ENCODE measurements at places on chromosomes 13 and 19. TPM values are rescaled to one million over a fixed set of nuclear protein-coding genes. Genes with fewer than 3 reads are reported as not detected.
A peak's percentile ranks its signal among the peaks of the same experiment; 100 is the strongest.

NLRP11 gene
- 0.14 TPM for total RNA-seq

ZNF709 gene
- 1.6 TPM for total RNA-seq

SLITRK5 gene
- not detected for total RNA-seq

NECTIN2 gene
- total RNA-seq = 0.36 TPM

DNA sequence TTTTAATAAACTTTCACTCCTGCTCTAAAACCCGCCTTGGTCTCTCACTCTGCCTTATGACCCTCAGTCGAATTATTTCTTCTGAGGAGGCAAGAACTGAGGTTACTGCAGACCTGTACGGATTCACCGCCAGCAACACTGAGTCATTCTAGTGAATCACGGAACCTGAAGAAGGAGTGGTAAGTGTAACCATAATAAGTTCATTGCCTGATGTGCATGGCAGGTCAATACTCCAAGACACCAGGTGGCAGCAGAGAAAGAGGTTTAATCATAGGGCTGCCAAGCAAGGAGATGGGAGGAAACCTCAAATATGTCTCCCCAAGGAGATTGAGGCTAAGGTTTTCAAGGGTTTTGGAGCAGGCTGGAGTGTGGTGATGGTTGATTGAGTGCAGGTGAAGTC, 204.3 kb upstream of the IPO5 start:
- no peaks in the 10 kb centered on the region for H3K36me3 ChIP-seq
- H3K27ac ChIP-seq = no peak overlapping the region
- no peak overlapping the region for H3K4me3 ChIP-seq
- DNase-seq = peak; percentile 3

- peak overlapping the region; percentile 82 for H3K27ac ChIP-seq
- H3K27me3 ChIP-seq = no peaks in the 10 kb centered on the region
- H3K4me1 ChIP-seq = peaks cover 82% of the 10 kb centered on the region
- DNase-seq = no peak
- H3K4me3 ChIP-seq = no peak overlapping the region
Observed at GRCh38 chr13:41919031-41919740, 41.7 kb downstream of the VWA8 start.

DNA sequence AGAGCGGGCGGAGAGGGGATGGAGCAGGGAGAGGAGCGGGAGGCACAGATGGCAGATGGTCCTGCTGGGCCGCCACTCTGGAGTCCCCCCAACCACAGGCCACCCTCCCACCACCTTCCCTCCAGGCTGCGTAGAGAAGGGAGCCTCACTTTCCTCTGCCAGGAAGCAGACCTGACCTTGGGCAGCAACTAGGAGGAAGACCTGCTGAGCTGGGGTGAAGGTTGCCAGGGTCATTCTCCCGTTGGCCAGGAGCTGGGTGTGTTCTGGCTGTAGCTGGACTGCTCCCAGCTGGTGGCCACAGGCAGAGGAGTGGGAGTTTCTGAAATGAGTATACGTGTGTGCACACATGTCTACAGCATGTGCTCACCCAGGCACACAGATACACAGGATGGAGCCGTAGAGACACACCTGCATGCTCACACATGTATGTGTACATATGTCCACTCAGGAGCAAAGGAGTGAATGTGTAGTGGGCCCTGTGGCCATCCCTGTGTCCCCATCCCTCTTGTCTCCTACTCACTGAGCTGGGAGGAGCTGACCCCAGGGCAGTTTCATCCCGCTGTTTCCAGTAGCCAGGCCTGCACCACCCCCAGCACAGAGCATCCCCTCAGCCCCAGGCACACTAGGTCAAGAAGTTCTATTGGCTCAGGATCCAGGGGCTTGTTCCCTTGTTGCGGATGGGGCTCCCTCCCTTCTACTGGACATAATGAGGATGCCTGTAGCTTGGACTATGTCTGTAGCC, 53.0 kb downstream of the CHST8 start:
- no peaks in the 10 kb centered on the region for H3K27me3 ChIP-seq
- no peak for DNase-seq
- H3K4me3 ChIP-seq = no peak overlapping the region
- no peak overlapping the region for H3K27ac ChIP-seq

ODAD3 gene
- total RNA-seq = 0.47 TPM

- no peaks in the 10 kb centered on the region for H3K36me3 ChIP-seq
- H3K4me3 ChIP-seq = no peak overlapping the region
- H3K4me1 ChIP-seq = peaks cover 14% of the 10 kb centered on the region
- H3K27me3 ChIP-seq = peaks cover 3% of the 10 kb centered on the region
Observed at GRCh38 chr13:30440910-30441703, 18.8 kb downstream of the UBE2L5 start.

DNA sequence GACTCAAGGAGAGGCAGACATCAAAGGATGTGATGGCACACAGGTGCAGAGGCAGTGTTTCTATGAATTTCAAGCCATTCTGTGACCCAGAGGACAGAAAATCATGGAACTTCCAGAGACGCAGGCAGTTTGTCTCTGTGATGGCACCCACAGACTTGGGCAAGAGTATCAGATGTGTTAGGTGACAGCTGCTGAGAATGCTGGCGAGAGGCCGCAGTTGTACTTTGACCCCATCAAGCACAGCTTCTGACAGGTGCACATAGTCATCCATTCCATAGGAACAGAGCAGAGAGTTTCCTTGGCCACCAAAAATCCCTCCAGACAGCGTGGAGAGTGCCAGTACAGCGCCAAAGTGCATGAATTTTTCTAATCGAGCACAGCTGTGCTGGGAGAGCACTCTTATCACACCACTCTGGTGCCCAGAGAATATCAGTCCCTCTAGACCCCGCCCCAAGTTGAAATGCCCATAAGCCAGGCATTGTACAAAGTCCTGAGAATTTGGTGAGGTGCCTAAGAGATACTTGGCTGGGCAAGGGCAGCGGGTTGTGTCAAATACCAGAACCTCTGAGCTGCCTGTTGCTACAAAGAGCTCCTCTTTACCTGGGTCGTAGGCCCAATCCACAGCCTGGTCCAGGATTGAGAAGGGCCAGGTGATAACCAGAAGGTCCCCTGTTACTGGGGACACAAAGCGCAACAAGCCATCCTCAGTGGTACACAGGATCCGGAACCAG, 12.4 kb downstream of the WDR87 start:
- peaks cover 8% of the 10 kb centered on the region for H3K27me3 ChIP-seq
- H3K4me3 ChIP-seq = no peak overlapping the region
- no peaks in the 10 kb centered on the region for H3K4me1 ChIP-seq
- DNase-seq = no peak
- no peaks in the 10 kb centered on the region for H3K36me3 ChIP-seq

GRCh38 chr19:45322744-45323281, at the start of gene CKM:
CKM (minus strand) TSS chr19:45322875; CDS start chr19:45319713, 3,162 bp downstream.
- DNase-seq = no peak
- H3K4me1 ChIP-seq = no peaks in the 10 kb centered on the region
- no peak within 1 kb of the TSS for H3K4me3 ChIP-seq
- no peak within 1 kb of the TSS for H3K27ac ChIP-seq
- peaks cover 22% of the 10 kb centered on the region for H3K27me3 ChIP-seq

DNA sequence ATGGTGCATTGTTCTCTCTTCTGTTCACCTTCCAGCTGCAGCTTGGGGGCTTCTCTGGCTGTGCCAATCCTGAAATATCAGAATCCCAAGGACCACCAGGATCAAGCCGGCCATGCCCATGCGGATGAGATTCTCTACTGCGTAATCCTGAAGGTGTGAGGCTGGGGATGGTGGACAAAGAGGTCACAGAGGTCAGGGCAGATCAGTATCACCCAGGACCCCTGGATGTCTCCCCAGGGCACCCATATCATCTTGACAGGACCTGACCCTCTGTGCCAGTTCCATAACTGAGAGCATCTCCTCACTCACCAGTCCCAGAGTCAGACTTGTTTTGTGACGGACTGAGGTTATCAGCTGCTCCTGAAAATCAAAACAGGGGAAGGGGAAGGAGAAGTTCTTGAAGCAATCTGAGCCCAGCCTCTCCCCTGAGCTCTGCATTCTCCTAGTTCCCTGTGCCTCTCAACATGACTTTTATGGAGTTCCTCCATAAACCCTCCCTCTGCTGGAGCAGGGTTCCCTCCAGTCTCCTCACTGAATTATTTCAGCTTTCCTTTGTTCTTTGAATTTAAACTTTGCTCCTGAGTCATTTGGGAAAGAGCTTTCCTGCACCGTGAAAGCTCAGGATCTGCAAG, 5.5 kb downstream of the LILRA5 start:
- H3K4me1 ChIP-seq = peaks cover 16% of the 10 kb centered on the region
- H3K27me3 ChIP-seq = peaks cover 7% of the 10 kb centered on the region
- H3K36me3 ChIP-seq = no peaks in the 10 kb centered on the region

DNA sequence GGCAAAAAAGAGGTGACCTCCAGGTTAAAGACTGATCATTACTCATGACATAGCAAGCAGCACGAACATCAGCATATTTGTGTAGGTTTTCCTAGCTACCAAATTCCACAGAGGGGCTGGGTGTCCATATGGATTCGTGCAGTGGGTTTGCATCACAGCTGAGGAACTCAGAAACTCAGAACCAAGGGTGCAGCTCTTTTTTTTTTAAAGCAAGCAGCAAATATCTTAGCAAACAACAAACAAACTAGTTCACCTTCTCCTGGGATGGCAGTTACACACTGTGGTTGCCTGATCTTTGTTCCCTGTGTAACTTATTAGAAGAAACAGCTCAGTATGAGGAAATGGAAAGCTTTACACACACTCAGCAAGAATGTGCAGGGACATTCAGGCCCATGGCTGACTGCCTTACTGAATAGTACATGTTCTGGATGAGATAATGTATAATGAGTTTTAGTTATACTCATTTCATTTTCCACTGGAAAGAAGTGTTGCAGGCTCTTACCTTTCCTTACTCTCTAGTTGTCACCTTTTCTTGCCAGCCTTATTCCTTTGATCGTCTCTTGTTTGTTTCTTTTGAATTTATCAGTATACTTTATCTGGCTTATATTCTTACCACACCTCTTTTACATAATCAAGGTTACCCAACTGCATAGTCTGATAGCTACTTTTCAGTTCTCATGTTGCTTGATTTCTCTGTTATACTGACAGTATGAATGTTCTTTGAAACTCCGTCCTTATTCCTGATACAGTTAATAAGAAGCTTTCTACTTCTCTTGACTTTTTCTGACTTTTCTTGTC, 4.3 kb downstream of the NDFIP2 start:
- peak overlapping the region; percentile 28 for H3K4me3 ChIP-seq
- no peaks in the 10 kb centered on the region for H3K27me3 ChIP-seq
- H3K27ac ChIP-seq = peak overlapping the region; percentile 69
- H3K4me1 ChIP-seq = peaks cover 80% of the 10 kb centered on the region

- H3K27me3 ChIP-seq = no peaks in the 10 kb centered on the region
- DNase-seq = no peak
- H3K27ac ChIP-seq = no peak overlapping the region
- H3K4me1 ChIP-seq = peaks cover 4% of the 10 kb centered on the region
Observed at GRCh38 chr19:33435706-33436359, 62.3 kb downstream of the CEBPG start.

DNA sequence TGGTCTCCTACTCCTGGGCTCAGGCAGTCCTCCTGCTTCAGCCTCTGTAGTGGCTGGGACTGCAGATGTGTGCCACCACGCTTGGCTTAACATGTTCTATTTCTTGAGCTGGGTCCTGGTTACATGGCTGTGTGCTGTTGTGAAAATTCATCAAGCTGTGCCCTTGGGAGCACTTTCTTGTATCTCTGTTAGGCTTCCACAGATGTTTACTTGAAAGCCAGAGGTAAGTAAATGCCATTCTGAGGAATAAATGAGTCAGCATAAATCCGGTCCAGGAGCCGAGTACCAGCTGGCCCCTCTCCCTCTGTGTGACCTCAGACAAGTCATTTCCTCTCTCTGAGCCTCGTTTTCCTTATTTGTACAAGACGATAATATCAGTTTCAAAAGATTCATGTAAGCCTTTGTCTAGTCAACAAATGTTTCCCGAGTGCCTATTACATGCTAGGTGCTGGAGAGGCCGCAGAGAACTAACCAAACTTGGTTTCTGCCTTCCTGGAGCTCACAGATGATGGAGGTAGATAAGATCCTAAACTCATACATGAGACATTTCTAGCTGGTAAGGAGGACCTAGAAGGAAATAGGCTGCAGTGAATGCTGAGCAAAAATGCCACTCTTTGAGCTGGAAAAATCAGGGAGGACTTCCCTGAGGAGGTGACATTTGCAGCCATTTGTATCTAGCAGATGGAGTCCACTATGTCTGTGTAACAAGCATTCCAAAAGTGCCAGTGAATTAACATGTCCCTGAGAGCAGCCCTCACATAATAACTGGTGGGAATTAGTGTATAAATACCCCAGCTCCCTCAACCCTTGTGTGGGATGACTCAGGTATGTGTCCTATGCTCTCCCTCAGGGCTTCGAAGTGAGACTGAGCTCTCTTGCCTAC, 2.7 kb upstream of the RASAL3 start:
- peak overlapping the region; percentile 45 for H3K4me3 ChIP-seq
- DNase-seq = peak; percentile 83
- H3K36me3 ChIP-seq = peaks cover 23% of the 10 kb centered on the region
- H3K27ac ChIP-seq = peak overlapping the region; percentile 96
- H3K27me3 ChIP-seq = no peaks in the 10 kb centered on the region

Data from activated CD8-positive, alpha-beta T cell treated with anti-CD3 and anti-CD28 coated beads for 36 hours (primary cell).